WTC11 (cell line): ENCODE measurements at places on chromosomes 3 and 15.

DNA sequence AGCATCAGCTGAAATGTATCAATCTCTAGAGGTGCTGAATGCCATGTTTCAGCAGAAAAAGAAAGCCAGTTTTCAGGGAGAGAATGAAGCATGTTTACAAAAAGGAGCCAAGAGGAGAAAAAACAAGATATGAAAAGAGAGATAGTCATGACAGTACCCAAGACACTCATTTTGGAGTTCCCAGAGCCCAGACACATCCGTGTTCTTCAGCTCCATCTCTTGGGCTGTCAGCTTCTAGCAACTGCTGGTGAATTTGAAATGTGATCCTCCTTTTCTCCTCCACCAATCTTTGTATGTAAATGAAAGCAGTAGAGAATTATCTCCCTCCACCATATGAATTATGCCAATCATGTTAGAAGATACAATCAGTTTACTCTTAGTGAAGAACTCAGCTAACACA, 93.0 kb upstream of the SLC25A36 start:
- no peak for DNase-seq

- DNase-seq: no peak
These were observed 14.0 kb downstream of the SMAD6 start for GRCh38 chr15:66715720-66716655.

DNA sequence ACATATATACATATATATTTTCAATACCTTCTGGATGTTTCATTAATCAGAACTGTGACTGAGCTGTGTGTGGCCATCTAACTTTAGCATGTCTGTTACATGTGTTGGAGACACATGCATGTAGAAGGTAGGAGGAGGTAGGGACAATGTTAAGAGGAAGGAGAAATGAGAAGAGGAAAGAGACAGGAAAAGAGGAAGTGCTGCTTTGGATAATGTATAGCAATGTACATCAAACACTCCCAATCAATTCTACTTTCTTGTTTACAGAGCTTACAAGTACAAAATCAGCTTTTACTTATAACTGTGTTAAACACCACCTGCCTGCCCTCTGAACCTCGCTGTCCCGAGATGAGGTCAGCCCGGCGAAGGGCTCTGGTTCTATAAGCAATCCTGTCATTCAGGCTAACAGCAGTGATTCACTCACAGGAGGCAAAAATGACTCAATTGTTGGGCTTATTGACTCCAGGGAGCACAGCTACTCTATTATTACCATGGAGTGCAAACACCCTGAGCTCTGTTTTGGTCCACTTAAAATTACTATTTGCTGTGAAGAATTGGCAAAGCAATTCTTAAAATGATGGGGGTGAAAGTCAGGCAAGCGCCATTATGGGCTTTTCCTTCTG, 188.9 kb downstream of the MEIS2 start:
- DNase-seq: no peak

DNA sequence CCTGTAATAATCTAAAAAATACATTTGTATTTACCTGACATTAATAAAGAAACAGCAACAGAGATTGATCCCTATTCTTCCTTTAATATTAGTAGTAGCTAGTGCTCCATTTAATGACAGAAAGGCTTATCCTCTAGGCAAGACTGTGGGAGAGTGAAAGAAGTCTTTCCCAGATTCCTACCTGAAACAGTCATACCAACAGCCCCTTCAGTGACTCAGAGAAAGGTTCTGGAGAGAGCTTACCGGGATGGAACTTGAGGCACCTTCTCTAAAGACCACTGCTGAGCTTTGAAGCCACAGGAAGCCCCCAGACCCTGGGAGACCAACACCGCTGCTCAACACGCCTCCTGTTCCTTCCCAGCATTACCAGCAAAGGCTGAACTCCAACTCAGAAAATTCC, 66.9 kb upstream of the FGF12 start:
- no peak for DNase-seq

- DNase-seq: no peak
These were observed 1.9 kb downstream of the SPTBN5 start for GRCh38 chr15:41891946-41892345.

- DNase-seq: no peak
These were observed 43.2 kb upstream of the RAB6B start for GRCh38 chr3:133938770-133939462.

DNA sequence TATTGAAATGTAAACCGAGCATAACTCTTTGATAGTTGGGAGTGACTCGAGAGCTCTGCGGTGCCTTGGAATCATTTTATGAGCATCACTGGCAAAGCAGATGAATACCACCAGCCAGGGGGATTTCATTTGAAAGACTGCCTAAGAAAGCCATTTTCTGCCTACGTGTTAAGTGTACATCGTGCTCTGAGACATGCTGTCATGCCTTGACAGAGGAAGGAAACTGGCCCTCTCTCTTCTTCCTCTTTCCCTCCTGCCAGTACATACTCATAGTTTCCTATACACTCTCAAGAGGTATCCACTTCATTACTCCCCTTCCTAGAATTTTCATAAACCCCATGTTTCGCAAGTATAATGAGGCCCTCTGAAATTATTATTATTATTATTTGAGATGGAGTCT, 8.8 kb downstream of the BCL2A1 start:
- no peak for DNase-seq

GRCh38 chr3:30233913-30234646, 372.3 kb upstream of the TGFBR2 start:
- no peak for DNase-seq

GRCh38 chr3:124890573-124891190, 3.5 kb upstream of the ITGB5 start:
- no peak for DNase-seq

GRCh38 chr3:124878561-124879336, 8.4 kb downstream of the ITGB5 start:
- no peak for DNase-seq

GRCh38 chr15:56957812-56958406, 39.5 kb downstream of the TCF12 start:
- DNase-seq: no peak

DNA sequence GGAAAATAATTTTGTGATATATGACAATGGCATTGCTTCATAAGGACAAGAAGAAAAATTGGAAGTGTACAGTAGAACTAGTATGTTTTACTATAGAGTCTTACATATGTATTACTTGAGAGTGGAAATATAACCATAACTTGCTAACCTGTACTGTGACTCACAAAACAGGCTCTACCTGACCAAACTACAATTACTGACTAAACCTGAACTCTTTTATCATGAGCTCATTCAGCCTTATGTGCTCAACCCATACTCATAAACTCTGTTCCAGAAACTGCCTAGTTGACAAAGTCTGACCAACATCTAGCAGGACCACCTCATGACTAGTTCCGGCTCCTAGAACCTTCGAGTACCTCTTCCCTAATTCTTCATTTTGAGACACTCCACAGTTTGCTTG, 6.3 kb downstream of the CDIN1 start:
- DNase-seq: no peak

- DNase-seq: no peak
These were observed 120.0 kb upstream of the ATP11B start for GRCh38 chr3:182673336-182673735.

DNA sequence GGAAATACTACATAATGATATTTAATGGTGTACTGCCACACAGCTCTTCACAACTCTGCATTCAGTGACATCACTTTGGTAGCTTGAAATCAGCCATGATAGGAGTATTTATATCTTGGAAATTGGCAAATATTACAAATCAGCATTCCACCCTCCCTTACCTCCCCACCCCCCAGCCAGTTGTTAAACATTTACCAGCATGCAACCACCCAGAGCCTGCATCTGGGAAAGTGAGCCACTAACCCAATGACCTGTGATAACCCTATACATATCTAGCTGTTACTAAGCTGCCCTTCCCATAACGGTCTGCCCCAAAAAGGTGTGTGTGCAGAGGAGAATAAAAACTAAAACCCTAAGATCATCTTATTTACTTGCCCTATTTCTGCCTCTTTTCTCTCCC, 44.6 kb upstream of the SATB1 start:
- no peak for DNase-seq

GRCh38 chr3:150870406-150870805, 34.8 kb downstream of the MINDY4B start:
- DNase-seq: no peak

DNA sequence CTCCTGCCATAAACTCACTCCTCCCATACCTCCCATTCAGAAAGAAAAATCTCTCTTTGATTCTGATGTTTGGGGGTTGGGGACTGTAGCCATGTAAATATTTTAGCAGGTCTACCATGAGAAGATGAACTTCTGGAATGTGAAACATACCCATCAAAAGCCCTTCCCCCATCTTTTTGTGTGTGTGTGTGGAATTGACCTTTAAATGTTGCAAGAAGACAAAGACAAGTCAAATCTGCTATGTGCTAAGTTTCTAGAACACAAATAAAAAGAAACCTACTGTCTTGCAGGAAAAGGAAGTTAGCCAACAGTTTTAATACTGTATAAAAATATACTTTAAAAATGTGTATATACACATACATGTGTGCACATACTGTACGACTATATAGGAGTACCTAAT, 29.7 kb upstream of the USP50 start:
- DNase-seq: no peak

GRCh38 chr15:83721981-83722380, 68.1 kb downstream of the ADAMTSL3 start:
- no peak for DNase-seq

DNA sequence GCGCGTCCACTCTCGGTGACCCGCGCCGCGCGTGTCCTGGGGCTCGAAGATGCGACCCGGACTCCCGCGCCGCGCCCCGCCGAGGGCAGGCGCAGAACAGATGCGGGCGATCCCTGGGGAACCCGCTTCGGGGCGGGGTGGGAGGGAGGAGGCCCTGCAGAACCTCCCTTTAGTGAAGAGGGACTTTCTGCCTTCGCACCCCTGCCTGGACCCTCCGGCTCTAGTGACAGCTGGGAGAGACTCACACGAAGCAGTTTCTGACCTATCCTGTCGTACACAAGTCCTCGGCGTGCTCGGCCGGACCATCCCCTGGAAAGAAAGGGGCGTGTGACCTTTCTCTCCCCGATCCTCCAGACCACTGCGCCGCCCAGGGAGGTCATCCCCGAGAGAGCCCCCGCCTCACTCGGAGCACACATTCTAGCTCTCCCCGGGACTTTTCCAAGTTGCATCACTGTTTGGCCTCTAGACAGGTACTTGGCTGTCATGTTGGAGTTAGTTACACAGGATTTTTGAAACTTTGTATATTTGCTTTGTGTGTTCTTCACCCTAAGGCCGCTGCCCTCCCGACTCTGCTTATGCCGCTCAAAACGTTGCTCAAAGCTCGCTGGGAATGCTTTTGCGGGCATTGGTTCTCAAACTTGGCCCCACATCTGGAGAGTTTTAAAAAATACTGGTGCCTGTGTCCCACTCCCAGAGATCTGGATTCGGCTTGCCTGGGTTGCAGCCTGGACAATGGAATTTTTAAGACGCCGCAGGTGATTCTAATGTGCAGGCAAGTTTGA, 582 bp downstream of the CGNL1 start:
- peak; percentile 58 for DNase-seq

GRCh38 chr3:191119415-191120295, 79.4 kb upstream of the OSTN start:
- no peak for DNase-seq

DNA sequence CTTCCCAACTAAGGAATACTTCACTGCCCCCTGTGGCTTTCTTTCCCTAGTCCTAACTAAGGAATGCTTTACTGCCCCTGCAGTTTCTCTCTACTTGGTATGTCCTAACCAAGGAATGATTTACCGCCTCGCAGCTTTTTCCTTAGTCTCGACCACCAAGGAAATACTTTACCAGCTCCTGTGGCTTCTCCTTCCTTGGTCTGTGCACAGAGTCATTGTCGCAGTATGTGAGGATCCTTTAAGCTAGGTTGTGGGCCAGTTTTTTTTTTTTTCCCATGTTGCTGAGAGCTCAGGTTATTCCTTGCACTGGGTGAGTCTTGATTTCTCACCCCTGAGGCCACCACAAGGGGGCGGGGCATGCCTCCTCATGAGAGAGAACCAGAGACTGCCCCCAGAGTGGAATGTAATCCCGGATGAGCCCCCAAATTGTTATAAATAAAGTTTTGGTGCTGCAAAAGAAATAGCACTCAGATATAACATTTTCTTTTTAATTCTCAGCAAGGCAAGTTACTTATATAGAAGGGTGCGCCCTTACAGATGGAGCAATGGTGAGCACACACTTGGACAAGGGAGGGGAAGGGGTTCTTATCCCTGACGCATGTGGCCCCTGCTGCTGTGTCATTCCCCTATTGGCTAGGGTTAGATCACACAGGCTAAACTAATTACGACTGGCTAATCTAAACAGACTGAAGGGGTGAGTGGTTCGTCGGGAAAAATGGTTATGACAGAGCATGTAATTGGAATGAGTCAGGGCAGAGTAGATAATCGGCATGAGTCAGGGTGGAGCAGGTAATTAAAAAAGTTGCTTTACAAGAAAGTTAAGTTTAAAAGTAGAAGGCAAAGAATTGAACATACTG, 27.0 kb downstream of the NDUFB4 start:
- peak; percentile 69 for DNase-seq

GRCh38 chr15:44593042-44593736, 56.2 kb downstream of the EIF3J start:
- no peak for DNase-seq

- DNase-seq: no peak
These were observed 310.4 kb downstream of the PLCL2 start for GRCh38 chr3:17195192-17195611.

GRCh38 chr15:78808550-78808949, 2.7 kb downstream of the ADAMTS7 start:
- peak; percentile 54 for DNase-seq

GRCh38 chr3:39541917-39542329, 74.4 kb downstream of the MOBP start:
- DNase-seq: no peak

DNA sequence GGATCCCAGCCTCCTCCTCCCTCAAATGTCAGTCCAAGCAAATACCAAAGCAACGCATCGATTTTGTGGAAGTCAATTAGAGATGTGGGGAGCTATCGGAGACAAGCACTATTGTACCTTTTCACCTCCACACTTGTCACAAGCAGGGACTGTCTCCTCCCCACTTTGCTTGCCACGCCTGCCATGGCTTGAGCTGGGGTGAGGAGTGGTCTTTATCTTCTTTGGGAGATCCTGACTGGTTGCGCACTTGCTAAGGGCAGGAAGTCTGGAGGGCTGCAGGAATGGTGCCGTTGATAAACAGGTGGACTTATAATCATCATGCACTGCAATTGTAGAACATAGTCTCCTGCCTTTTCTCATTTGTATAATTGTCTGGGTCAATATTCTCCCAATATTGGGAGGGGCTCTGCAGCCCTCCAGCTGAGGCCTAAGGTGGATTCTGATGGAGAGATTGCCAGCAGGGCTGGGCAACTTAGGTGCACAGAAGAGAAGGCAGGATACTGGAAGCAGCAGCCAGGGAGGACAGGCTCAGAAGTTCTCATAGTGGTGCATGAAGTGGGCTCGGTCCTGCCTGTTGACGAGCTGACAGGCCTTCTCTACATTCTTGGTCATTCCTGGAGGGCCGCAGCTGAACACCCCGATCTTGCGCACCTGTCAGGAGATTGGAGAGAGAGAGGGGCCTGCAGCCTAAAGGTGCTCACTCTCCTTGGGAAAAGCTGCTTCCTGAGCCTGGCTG, 20.2 kb downstream of the DUOX2 start:
- DNase-seq: no peak

GRCh38 chr15:60704129-60704528, 225.2 kb upstream of the ICE2 start:
- DNase-seq: no peak
